ENCODE measurements at places on chromosomes 3 and 15.

GRCh38 chr3:46297658-46298423 lies 55.6 kb downstream of the CCR3 start:
- DNase-seq: peak; percentile 49

GRCh38 chr3:12187448-12188327 lies 29.0 kb upstream of the TIMP4 start:
- peak; percentile 34 for DNase-seq

DNA sequence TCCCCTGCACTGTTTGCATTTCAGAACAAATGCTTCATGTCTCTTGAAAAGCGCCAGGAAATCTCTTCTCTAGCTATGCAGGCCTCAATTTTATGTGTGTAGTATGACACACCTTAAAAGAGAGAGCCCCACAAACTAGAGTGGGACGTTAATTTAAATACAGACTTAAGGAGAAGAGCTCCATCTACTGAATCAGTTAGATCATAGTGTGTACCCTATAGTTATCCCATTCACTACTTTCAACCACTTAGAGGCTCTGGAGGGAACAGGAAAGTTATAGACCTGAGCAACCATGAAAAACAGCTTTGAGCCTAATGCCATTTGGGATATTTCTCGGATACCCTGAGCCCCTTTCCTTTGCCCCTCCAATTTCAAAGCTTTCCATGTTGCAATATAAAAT lies 153.7 kb downstream of the TIGIT start:
- DNase-seq: no peak

DNA sequence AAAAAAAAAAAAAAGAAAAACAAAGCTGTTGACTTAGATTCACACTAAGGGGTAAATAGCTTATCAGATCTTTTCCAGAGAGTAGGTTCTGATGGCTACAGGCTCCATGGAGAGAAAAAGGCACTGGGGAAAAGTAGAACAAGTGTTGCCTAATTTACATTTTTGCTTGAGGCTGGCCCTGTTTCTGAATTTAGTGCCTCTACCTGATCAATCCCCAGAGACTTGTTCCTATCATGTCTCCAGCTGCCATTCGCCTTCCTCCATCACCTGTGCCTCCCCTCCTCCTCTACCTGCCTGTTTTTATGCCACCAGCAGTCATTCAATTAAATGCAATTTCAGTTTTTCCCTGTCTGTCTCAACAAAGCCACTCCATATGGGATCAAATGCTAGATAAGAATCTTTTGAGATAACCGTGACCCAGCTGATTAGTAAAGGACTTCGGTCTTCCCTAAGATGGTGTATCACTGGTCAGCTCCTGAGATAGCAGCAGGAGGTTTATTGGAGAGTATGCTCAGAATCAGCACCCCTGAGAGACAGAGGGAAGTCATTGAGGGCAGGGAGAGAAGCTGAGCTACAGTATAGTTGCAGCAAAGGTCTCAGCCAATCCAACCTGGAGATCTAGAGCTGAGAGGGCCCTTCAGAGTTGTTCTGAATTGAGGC lies 88.1 kb upstream of the GADL1 start:
- DNase-seq: no peak

DNA sequence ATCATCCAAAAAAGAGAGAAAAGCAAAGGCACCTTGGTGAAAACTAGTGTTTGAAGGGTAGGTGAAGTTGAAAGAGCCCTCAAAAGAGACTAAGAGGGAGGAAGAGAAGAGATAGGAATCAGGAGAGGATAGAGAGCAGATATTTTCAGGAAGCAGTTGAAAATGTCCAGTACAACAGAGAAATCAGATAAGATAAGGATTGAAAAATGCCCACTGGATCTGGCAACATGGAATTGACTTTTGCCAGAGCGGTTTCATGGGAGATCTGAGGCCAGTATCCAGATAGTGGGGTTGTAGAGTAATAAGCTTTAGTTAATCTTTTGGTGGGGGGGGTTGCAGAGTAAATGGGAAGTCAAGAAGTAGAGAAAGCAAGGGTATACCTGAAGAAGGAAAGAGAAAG lies 337.4 kb downstream of the IL5RA start:
- DNase-seq: no peak

- DNase-seq: no peak
These were observed 454.6 kb upstream of the ARPP21 start for GRCh38 chr3:35184775-35185174.

- DNase-seq: no peak
These were observed 44.4 kb upstream of the GK5 start for GRCh38 chr3:142269767-142270166.

DNA sequence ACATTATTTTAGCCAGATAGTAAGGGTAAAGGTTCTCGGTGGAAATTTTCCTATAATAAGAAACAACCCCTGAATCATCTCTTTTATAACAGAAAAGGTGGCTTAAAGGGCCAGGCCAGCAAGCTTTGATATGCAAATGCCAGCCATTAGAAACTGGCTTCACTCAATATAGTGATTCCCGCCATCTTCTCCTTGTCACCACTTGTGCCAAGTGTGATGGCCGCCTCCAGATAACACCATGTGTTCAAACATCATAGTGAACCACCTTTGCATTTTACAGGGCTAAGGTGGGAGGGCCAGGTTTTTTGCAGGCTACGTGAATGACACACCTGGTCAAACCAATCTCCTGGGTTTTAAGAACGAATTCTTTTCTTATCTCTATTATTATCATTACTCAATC lies 31.3 kb downstream of the NCEH1 start:
- DNase-seq: no peak

DNA sequence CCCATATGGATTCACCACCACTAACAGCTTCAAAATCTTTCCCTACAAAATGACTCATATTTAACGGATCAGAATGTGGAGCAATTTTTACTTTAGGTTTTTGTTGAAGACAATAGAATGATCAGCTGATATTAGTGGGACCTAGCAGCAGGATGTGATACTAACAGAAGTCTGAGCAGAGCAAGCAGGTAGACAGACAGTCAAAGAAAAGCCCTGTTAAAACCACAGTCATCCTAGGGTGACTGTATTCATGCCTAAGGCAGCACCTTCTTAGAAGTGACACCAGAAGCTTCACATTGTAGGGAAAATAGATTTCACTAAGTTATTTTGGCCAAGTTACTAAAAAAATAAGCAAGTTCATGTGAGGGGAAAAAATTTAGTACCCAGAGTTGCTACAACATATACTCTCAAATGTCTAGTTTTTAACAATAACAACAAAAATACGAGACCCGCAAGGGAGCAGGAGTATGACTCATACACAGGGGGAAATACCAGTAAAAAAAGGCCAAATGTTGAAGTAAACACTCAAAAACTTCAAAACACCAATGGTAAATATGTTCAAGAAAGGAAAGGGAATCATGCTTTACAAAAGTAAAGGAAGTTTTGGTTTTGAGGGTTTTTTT lies 590.9 kb downstream of the EPHA3 start:
- DNase-seq: no peak

DNA sequence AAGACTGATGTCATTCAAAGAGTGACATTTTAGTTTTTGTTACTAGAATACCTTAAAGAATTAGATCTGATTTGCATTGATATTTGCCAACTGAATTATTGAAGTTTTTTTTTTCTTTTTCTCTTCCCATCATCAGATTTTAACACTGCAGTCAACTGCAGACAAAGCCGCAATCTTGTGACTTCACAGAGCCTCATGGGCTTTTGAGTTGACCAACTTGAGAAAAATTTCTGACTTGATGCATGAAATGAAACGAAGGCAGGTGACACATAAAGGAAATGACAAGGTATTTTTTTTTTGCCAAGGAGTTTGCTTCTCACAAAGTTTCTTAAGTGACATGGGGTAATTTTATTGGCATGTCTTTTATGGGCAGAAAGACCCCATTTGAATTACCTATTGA lies 383.7 kb downstream of the GAP43 start:
- DNase-seq: no peak

- no peak for DNase-seq
These were observed 7.5 kb upstream of the INSYN1 start for GRCh38 chr15:73760330-73761329.

DNA sequence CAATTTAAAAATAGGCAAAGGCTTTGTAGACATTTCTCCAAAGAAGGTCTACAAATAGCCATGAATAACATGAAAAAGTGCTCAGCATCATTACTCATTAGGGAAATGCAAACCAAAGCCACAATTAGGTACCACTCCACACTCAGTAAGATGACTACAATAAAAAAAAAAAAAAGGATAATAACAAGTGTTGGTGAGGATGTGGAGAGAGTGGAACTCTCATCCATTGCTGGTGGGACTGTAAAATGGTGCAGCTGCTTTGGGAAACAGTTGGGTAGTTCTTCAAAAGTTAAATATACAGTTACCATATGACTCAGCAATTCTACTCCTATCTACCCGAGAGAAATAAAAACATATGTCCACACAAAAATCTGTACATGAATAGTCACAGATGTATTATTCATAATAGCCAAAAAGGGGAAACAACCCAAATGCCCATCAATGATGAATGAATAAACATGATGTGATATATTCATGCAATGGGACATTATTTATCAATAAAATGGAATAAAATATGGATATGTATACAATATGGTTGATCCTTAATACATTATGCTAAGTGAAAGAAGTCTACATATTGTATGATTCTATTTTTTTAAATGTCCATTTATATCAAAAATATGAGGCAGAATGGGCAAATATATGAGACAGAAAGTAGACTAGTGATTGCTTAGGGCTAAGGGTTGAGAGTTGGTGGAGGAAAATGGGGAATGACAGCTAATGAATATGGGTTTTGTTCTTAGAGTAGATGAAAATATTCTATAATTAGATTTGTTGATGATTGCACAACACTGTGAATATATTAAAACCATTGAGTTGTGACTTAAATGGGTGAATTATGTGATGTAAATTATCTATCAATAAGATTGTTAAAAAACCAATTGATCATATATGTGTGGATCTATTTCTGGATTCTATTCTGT lies 66.1 kb upstream of the SMAD3 start:
- DNase-seq: no peak

- DNase-seq: peak; percentile 33
These were observed 889 bp upstream of the LRRIQ4 start for GRCh38 chr3:169811631-169812331.

DNA sequence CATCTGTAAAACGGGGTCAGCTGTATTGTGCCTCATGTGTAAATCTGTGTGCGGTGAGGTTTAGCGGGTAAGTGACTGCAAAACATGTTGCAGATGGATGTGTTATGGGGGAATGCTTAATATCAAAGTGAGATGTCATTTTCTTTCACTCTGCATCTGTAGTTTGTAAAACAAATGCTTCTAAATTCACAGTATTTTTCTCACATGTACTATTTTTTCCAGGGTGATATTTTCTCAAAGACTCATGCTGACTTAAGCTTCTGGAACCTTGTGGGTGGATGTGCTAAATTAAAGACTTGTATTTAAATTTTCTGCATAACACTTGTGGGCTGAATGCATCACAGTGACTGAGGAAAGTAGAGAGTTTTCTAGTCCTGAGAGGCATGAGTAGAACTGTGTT lies 115.2 kb upstream of the TP63 start:
- DNase-seq: no peak

GRCh38 chr3:124084022-124084881 lies 92.3 kb upstream of the ROPN1 start:
- DNase-seq: no peak

DNA sequence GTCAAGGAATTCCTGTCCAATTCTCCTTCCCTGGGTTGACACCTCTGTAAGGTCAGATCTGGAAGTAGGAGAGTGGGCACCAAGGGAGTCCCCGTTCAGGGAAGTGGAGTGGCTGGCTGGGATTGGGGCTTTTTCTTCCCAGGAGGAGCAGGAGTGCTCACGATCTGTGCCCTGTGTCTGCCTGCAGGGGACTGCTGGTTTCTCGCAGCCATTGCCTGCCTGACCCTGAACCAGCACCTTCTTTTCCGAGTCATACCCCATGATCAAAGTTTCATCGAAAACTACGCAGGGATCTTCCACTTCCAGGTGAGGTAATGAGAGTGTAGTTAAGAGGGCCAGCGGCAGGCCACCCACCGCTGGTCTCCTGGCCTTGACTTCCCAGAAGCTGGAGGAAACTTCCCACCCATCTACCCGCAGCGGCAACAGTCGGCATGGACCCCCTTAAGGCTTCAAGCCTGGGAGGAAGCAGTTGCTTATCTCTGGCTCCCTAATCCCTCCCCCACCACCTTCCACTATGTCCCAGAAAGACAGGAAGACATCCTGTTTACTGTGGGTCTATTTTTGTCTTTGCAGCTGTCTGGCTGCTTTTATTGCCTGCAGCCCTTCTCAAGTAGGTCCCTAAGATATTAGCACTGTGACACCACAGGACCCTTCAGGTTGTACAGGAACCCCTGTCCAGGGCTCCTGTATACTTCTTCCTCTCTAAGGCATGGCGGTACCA lies 26.8 kb downstream of the CAPN3 start:
- no peak for DNase-seq

- no peak for DNase-seq
These were observed 4.3 kb upstream of the RHCG start for GRCh38 chr15:89500397-89501270.

GRCh38 chr15:82798531-82799166 lies 7.2 kb downstream of the FSD2 start:
- no peak for DNase-seq

DNA sequence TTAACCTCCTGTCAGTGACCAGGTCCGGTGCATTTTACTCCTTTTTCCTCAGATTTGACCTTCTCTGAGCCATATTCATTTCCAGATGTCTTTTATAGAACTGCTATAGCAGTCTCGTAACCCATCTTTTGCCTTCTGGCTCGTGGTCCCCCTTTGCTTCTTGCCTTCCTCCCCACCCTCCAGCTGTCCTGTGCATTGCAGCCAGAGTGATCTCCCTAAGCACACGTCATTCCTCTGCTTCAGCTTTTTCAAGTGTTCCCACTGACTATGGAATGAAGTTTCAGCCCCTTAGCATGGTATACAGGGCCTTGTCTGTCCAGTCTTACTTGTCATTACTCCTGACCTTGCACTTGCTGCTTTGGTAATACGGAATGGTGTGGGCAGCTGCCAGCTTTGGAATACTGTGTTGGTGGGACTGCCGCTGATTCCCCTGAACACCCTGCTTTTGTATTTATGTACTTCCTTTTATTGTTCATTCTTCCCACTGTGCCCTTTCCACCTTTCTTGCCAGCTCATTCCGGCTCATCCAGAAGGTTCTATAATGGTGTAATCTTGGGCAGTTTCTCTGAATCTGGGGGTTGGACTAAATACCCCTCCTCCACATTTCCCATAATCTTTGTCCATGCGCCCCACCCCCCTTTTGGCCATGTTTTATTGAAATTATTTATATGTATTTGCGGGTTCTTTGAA lies 38.9 kb downstream of the SLC25A26 start:
- DNase-seq: no peak

DNA sequence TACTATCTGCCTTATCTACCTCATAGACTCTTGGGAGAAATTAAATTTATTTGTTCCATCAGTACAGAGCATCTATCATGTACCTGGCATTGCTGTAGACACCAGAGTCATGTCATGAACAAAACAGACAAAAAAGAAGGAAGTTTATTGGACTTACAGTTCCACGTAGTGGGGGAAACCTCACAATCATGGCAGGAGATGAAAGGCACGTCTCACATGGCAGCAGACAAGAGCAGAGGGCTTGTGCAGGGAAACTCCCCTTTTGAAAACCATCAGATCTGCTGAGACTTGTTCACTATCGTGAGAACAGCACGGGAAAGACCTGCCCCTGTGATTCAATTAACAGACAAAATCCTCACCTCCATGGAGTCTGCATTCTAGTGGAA lies 25.6 kb upstream of the ACAP2 start:
- DNase-seq: no peak

GRCh38 chr3:53150247-53151085 lies 10.5 kb upstream of the PRKCD start:
- DNase-seq: peak; percentile 81

- DNase-seq: no peak
These were observed 95.2 kb downstream of the SEMA6D start for GRCh38 chr15:47812470-47812999.
